ENCODE measurements at places on chromosomes 7 and 10.

DNA sequence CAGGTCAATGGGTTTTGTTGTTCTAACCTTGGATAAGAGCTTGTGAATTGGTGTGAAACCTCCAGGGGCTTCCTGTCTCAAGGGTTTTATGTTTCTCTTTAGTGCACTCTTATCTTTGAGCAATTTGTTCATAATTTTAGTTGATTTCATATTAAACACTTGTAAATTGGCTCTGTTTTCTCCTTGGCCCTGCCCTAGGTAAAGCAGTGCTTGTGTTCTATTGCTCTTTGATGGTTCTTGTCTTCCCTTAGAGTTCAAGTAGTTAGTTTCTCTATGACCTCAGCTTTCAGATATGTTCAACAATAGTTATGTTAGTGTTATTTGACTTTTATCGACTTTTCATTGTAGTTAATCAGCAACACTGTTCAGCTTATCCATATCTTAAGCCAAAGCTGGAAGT is 566.4 kb upstream of the POT1 start:
- DNase-seq, result no peak

DNA sequence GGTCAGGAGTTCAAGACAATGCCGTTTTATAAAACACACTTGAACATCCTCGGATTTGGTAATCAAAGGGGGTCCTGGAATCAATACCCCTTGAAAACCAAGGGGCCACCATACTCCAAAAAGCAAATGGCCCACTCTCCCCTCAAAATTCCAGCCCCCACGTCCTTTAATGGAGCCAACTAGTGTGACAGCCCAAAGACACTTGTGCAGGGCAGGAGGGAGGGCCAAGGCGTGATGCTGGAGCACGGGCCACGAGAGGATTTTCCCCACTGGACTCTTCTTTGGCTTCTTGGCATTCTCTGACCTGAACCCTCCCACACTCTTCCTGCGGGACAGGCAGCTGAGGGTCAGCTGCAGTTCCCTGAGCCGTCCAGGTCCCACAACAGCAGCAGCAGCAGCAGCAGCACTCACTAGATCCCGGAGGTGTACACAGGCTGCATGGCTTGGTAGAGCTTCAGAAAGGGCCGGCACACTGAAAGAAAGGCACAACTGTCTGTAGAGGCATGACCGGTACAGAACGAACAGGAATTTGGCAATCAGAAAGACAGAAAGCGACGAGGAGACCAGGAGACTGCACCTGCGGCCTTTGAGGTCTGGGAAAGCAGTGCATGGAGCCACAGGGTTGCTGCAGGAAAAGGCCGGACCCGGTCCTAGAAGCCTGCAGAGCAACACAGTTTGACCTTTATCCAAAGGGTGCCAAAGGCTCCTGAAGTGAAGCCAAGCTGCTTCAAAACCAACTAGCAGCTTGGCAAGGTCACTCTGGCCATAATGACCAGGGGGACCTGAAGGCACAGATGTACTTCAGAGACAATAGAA is 168.2 kb downstream of the TNS3 start:
- no peak for DNase-seq

- no peak for DNase-seq
Measured at GRCh38 chr7:128879939-128880746, 17.5 kb downstream of the ATP6V1F start.

DNA sequence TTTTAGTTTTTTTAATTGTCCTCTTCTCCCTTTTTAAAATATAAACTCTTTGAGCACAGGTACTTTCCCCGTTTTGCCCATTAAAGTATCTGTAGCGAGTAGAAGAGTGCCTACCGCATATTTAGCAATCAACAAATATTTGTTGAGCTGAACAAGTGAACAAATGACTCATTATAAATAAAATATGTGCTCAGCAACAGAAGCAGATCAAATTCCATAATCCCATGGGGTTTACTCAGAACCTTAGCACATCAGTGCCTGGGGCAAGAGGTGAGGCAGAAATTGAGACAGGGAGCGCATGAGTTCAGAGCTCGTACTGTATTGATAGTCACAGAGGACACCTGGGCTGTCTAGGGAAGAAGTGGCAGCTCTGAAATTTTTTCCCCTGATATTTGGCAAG is 161.0 kb downstream of the SEM1 start:
- DNase-seq, result no peak

- DNase-seq, result no peak
Measured at GRCh38 chr10:85651497-85651882, 715.1 kb downstream of the GRID1 start.

GRCh38 chr7:36986511-36986933 is 262.2 kb upstream of the AOAH start:
- DNase-seq, result no peak

GRCh38 chr10:75469006-75469616 is 37.7 kb downstream of the LRMDA start:
- DNase-seq, result no peak

- DNase-seq, result no peak
Measured at GRCh38 chr7:78703391-78703790, 750.1 kb downstream of the MAGI2 start.
